ENCODE measurements at places on chromosomes 7 and 10. TPM values are rescaled to one million over a fixed set of nuclear protein-coding genes. Genes with fewer than 3 reads are reported as not detected.

Gene NPFFR1
- total RNA-seq = not detected

Gene SYT15
- total RNA-seq = 0.99 TPM

Gene CYP26A1
- not detected for total RNA-seq

Gene ETV1
- not detected for total RNA-seq

Gene LIPK
- not detected for total RNA-seq

Gene ELFN1
- total RNA-seq = not detected

Gene PIP
- not detected for total RNA-seq

Gene ZNF212
- 24.0 TPM for total RNA-seq

Gene NEBL
- total RNA-seq = not detected

Gene STOX1
- total RNA-seq = 0.33 TPM

Gene CLRN3
- not detected for total RNA-seq

Gene CALHM1
- total RNA-seq = not detected

Gene TFAM
- total RNA-seq = 45.6 TPM

Gene NIPSNAP2
- 33.3 TPM for total RNA-seq

Gene PKD2L1
- total RNA-seq = not detected

Gene SGCE
- 1.9 TPM for total RNA-seq

Gene LIPM
- not detected for total RNA-seq

Gene TRIM8
- 71.6 TPM for total RNA-seq

Gene TMEM176A
- total RNA-seq = 1.1 TPM

Gene ZSCAN25
- total RNA-seq = 40.4 TPM

Measured in CD4-positive, alpha-beta memory T cell (primary cell).